ENCODE measurements at places on chromosomes 4 and X.

GRCh38 chr4:171896426-171896825 is 83.2 kb downstream of the GALNTL6 start:
- DNase-seq, result no peak

DNA sequence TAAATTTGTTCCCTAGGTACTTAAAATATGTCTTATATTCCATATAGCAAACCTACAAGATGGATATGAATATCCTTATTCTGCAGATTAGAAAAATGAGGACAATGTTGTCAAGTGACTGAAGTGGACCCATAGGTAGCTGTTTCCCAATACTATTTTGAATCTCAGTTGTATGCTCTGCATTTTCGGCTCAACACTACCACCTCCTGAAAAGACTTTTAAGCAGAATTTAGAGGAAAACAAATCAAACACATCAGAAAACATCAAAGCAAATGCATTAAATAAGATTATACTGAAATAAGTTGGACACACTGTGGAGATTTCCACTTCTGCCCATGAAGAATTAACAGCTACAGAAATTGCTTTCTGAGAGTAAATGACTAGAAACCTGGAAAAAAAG is 488.7 kb downstream of the TRIML1 start:
- DNase-seq, result no peak

DNA sequence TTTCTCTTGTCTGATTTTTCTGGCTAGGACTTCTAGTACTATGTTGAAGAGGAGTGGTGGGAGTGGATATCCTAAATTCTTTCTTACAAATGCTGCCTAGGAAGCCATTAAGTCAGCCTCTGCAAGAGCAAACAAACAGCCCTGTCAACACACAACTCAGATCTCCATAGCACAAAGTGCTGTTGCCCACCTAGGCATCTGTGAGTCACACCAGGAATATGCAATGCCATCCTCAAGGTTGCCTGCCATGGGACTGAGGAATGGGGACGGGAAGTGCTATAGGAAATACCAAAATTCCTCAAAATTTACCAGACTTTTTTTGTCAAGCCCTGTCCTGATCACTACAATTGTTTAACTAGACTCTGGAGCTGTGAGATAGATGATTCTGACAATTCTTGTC is 466.9 kb downstream of the FSTL5 start:
- DNase-seq, result peak; percentile 8

- DNase-seq, result no peak
These were observed 447.8 kb downstream of the FAT4 start for GRCh38 chr4:125762537-125762936.

DNA sequence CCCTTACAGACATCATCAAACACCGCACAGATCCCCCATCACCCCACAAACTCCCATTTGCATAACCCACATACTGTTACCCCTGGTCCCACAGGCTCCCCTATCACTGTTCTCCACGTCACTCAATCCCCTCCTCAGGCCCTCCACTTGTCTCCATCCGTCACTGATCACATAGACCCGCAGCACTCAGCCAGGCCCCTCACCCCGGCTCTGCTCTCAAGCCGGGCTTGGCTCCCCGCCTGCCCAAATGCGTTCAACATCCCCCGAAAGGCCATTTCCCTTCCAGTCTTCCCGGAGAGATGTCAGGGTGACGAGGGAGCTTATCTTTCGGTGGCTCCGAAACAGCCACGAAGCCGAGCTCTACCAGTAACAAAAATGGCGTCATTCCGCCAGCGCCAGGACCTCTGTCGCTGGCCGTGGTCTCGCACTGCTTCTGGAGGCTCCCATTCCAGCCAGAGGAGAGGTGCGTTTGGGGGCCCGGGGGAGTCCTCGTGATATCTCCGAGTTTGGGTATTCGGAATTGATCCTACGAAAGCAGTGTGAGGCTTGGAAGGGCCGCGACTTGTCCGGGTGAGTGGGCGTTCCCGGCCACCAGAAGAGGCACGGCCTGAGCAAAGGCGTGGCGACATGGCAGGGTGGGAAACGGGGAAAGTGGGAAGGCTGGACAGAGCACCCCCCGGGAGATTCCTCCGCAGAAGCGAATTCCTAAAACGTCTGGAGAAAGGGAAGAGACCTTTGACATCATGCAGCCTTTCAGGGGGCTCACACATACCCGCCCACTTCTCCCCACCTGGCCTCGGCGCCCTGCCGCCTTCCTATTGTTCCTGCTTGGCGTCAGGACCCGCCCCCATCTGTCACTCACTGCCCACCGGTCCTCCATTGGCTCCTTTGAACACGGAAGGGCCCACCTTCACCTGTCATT is at the start of gene ZNF630:
Gene ZNF630, minus strand, starts transcription at position 577 of the 922 bp plus-strand sequence. CDS start 4,754 bp downstream, outside the sequence.
- peak; percentile 37 for DNase-seq

GRCh38 chr4:10084651-10085358 is 31.8 kb downstream of the WDR1 start:
- DNase-seq, result no peak

GRCh38 chrX:4663085-4663484 is 949.6 kb upstream of the PRKX start:
- DNase-seq, result no peak

- no peak for DNase-seq
These were observed 94.5 kb downstream of the APBB2 start for GRCh38 chr4:41119867-41120295.

GRCh38 chr4:153684182-153684970 is at the start of gene TLR2:
TSS of gene TLR2 (plus strand) at chr4:153684280. CDS start at chr4:153702908, 18,628 bp downstream.
- DNase-seq, result peak; percentile 4

GRCh38 chr4:179110816-179111215 is 1668.6 kb upstream of the AGA start:
- DNase-seq, result no peak

GRCh38 chr4:184792950-184793555 is 32.7 kb downstream of the ACSL1 start:
- DNase-seq, result peak; percentile 86

DNA sequence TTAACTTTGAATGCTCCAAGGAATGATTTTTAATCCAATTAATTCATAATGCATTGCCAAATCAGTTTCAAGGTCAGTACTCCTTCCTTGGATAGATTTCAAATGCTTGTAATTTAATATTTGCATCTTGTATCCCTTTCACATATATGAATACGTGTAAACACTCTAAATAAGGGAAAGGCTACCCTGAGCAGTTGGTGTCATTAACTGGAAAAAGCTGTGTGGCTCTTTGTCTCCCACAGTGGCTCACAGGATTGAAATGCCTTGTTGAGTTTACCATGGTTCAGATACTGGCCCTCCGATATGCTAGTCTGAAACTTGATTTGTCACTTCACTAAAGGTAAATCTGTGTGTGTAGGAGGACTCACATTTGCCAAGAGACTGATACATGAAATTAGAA is 16.7 kb upstream of the ACOT9 start:
- DNase-seq, result no peak

- DNase-seq, result peak; percentile 41
These were observed 424.5 kb upstream of the CTSO start for GRCh38 chr4:156378033-156378665.

DNA sequence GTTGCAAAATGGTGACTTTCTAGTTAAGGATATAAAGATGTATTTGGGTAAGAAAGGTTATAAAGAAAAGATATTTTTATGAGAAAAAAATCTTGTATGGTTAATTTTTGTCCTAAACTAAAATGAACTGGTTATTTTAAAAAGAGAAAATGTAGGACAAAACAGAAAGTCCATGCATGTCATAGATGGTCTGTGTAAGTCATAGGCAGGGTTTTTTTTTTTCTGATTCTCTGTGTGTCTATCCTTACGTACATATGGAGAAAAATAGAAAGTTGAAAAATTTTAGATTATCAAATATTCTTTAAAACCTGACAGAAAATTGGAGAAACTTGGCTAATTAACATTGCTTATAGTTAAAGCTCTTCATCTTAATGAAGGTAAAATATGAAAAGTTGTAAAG is 493.4 kb downstream of the IQCM start:
- no peak for DNase-seq

GRCh38 chr4:183843248-183843671 is 61.8 kb upstream of the STOX2 start:
- no peak for DNase-seq

DNA sequence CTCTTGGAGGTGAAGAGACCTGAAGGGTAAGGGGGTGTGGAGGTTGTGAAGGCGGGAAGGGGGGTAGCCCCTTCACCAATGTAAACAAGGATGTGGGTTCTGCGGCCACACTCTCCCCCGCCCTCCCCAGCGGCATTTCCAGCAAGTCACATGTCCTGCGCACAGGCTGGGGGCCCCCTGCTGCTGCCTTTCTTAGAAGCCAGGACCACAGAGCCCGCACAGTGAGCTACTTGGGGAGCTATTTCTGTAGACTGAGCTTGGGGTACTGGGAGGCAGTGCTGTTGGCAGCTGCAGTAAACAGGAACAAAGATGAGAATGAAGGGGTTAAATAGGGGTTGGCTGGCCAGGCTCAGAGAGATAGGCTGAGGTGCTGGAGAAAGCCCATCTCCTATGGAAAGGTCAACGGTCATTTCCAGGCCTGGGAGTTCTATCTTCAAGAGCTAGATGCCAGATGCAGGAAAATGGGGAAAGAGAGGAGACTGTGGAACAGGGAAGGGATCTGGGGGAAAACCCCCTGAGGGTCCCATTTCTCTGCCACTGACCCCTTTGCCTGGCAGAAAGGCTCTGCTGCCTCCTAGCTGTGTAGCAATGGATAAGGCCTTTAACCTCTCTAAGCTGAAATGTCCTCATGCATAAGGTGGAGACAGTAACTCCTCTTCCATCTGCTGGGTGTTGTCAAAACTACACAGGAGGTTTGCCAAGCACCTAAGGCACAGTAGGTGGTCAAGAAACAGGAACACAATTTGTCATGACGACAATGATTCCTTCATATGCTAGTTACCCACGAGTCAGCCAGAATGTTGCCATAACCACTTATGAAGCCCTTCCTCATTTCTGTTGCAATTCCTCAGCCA is 18.5 kb upstream of the PIM2 start:
- DNase-seq, result peak; percentile 44

- DNase-seq, result peak; percentile 28
These were observed 128.9 kb downstream of the SH3KBP1 start for GRCh38 chrX:19758539-19758938.

GRCh38 chrX:122135070-122135469 is 1049.0 kb upstream of the GRIA3 start:
- DNase-seq, result no peak

- DNase-seq, result no peak
These were observed 384.3 kb upstream of the ACTRT1 start for GRCh38 chrX:128436397-128437103.

DNA sequence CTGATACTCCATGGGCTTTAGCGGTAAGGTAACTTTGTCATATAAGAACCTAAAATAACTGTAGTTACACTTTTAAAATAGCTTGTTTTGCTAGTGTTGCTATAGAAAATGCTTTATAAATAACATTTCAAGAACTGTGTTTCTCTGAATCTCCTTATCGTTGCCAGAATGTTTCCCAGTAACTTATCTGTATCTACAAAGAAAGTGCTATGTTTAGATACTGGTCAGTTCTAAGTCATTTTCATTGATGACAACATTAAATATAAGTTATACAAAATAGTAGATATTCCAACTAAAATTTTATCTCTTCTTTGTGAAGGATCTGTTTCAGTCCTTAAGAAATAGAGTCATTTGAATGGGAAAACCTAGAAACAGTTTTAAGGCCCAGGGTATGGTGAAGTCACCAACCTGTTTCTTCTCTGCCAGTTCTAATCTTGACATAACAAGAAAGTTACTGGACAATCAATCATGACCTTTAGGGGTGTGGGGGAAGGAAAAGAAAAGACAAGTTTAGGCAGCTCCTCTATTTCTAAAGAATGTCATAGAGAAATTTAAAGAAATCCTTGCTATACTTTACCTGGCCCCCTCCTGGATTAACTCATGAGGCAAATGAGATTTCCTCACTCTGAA is 425.9 kb downstream of the RPA4 start:
- DNase-seq, result no peak

GRCh38 chr4:109978704-109979454 is 66.2 kb downstream of the EGF start:
- no peak for DNase-seq

DNA sequence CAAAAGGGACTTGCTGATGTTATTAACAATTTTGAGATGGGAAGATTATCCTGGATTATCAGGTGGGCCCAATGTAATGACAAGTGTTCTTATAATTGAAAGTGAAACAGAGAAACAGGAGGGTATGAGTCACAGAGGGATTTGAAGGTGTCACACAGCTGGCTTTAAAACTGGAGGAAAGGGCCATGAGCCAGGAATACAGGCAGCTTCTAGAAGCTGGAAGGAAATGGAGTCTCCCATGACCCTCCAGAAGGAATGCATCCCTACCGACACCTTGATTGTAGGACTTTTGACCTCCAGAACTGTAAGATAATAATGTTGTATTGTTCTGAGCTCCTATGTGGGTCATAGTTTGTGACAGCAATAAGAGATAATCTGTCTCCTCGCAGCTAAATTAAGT is 98.0 kb upstream of the STIM2 start:
- DNase-seq, result no peak

DNA sequence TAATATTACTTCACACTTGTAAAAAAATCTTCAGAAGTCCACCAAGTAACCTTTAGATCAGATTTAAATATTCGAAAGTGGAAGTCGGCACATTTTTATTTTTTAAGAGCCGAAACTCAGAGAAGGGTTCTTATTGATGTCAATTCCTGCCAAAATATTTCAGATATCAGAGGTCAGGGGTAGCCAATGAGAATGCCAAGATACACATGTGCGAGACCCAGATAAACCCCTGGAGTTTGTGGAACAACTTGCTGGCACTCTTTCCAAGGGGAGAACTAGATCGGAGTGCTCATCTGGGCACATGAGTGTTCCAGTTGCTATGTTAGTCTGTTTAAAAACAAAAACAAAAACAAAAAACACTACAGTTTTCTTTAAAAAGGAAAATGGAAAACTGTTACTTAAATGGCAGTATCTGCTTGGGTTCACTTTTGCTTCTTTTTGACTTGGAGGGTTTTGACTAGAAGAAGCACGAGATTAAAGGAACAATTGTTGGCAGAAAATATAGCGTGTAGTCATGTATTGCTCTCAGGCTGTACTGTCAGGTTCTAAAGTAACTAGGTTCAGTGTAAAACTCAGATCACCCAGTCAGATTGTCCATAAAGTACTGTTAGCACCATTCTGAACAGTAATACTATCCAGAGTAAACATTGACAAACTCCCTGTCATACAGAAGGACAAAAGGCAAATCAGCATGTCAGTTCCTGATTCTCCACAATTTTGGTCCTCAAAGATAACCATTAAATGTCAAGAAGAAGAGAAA is 188.0 kb upstream of the PACRGL start:
- DNase-seq, result no peak

DNA sequence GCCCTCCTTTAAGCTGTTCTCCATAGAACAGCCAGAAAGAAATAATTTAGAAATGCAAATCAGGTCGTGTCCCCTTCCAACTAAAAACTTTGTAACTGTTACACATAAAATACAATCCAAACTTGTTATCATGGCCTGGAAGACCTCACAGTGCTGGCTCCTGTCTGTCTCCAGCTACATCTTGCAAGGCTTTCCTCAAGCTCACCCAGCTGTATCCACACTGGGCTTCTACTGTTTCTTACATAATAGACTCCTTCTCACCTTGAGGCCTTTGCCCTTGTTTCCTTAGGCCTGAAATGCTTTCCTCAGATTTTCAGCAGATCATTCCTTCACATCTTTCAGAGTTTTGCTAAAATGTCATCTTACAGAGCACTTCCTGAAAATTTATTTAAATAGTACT is 33.5 kb upstream of the USP53 start:
- DNase-seq, result no peak

GRCh38 chrX:6052111-6052745 is 176.4 kb downstream of the NLGN4X start:
- no peak for DNase-seq

- DNase-seq, result no peak
These were observed 46.3 kb upstream of the ARHGEF6 start for GRCh38 chrX:136827026-136827425.

- DNase-seq, result no peak
These were observed 18.6 kb downstream of the ITGB1BP2 start for GRCh38 chrX:71320126-71320525.

GRCh38 chrX:31320740-31321139 is 248.9 kb upstream of the FTHL17 start:
- no peak for DNase-seq
